ENCODE measurements at places on chromosomes 2 and 18.

DNA sequence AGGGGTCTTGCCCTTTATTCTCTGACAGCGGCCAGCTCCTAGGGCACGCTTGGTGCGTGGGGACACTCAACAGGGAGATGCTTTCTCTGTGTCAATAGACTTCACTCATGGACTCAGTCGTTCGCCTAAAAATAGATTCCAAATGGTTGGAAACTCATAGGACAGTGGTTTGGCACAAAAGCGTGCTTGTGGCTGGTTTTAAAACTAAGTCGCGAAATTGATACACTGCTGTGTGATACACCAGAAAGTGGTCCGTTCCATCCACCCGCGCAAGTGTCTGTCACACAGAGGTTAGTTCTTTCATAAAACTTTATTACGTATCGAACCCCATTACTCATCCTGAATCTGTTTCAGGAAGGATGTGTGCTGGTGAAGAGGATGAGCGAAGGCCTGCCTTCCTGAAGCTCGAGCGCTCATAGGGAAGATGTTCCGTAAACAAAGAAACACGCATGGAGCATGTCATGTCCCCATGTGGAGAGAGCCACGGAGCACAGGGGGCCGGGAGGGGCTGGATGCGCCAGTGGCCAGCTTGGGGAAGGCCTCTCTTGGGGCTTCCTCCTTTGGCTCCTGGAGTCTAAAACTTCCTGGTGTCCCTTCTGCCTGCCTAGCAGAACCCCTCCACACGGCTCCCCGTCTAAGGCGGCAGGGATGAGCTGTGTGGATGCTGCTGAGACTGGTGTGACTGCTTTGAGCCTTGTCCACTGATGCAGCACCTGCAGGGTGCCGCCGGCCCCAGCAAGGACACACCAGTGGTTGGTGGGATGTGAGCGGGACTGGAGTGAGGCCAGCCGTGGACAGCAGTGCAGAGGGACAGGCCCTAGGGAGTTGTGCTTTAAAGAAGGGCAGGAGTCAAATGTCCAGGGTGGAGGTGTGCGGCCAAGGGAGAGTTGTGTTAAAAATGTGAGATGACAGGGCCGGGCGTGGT, 207.2 kb downstream of the GBX2 start:
- no peak for DNase-seq

DNA sequence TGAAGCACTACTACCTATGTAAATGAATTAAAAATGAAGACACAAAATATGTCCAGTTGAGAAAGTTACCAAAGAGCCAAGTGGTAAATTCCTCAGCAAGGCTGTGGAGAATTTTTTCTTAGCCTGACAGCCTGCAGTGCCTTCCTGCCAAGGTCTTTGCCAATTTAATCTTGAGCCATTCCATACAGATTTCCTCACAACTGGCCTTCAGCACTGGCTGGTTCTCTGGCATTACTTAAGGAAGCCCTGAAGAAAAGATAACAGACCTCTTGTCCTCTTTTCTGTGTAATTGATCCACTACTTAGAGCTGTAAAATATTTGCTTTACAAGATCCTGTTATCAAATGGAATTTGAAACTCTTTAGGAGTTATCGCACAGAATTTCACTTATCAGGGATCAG, 334.2 kb upstream of the LRRTM1 start:
- DNase-seq: no peak

- DNase-seq: no peak
These were observed 14.5 kb downstream of the TMEM247 start for GRCh38 chr2:46493971-46494250.

GRCh38 chr2:37816036-37816435, 109.1 kb upstream of the RMDN2 start:
- no peak for DNase-seq

DNA sequence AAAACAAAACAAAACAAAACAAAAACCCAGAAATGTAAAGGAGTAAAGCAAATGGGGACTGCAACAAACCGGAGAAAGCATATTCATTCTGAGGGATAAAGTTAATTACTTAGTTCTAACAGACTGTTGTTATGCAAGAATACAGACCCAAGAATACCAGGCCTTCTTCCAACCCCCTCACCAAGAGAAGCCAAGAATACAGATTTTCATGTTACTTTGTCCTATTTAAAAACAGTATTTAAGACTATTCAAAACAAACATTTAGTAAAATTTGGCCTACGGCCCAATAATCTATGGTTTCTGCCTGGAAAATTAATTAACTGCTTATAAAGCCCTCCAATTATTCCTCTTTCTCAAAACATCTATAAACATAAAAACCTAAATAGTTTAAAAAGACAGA, 91.4 kb downstream of the USP34 start:
- DNase-seq: no peak

GRCh38 chr18:53946594-53946993, 277.9 kb downstream of the MBD2 start:
- DNase-seq: no peak

DNA sequence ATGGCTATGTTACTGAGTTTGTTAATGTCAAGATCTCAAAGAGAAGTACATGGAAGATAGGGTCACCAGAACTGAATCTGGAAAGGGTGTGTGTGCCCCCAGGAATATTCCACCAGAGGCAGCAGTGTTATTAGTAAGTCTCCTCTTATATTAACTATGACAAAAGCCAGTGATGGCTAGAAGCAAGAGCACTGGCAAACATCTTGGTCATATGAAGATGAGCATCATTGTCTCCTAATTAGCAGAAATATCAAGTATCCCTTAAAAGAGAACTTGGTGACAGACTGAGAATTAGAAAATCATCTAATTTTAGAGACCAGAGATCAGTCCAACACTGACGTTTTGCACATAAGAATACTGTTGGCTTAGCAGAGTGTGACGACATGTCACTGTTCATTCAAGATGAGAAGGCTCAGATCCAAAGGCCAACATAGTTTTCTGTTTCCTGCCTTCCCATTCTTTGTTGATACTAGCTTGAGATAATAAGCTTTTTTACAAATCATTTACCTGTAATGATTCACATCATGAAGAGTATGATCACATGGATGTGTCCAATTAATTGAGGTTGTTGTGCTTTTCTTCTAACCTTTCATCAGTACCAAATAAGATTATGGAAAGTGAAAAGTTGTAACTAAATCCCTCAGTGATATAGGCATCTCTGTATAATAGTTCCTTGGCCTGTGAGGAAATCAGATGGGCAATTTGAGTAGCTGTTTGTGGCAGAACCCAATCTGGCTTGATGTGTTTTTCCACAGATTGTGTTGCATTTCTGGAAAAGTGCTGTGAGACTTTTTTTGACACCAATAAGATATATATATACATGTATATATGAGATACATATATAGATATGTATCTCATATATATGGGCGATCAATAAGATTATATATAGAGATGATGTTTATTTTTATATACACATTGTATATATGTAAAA, 44.5 kb downstream of the MAPRE2 start:
- DNase-seq: no peak

DNA sequence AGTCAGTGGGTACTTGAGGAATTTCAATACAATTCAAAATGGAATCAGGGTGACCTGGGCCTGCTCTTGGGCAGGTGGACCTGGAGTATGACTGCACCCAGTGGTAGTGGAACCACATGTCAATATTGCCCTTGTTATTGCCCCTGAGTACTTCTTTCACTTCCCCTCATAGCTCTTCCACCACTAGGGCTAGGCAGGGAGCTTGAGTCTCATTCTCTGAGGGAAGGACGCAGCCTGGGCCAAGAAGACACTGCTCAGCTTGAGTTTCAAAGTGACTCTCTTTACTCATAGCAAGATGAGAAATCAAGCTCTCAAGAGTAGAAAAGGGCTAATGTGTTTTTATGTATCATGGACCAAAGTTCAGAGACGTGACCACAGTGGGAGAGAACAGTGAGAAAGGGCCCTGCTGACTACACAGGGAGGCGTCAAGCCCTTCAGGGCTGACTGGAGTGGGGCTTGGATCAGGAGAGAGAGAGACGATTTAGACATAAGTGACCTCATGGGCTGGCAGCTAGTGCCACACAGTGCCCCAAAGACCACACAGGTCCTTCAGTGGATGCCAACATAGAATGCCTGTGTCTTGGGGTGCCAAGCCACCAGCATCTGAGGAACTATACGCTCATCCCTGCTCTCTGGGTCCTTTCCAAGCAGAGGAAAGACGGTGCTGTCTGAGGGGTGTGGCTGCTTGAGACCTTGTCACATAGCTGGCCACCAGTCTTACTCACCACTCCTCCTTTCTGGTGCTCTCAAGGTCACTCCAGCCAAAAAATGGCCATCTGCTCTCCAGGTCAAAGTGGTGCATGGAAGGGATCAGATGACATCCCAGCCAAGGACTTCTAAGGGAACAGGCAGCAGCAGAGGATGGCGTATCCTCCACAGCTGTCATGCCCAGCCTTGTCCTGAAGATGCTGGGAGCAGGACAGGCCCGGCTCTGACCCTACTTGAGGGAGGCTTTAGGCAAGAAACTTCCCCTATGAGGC, 13.0 kb downstream of the PTMA start:
- DNase-seq: no peak

DNA sequence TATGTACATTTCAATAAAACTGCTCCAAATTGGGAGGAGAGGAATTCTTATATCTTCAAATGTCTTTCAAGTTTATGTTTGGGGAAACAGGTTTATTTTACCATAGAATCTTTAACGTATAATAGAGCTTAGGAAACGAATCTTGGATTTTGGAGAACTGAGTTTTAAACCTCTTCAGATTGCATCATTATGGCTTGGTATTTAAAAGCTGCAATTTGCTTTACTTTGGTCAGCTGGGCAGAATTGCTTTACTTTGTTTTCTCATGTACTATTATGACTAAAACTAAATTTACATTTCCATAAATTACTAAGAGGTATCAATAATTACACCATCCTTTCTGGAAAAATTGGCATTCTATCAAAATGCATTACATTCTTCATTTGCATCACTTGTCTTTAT, 54.6 kb downstream of the BAZ2B start:
- no peak for DNase-seq

DNA sequence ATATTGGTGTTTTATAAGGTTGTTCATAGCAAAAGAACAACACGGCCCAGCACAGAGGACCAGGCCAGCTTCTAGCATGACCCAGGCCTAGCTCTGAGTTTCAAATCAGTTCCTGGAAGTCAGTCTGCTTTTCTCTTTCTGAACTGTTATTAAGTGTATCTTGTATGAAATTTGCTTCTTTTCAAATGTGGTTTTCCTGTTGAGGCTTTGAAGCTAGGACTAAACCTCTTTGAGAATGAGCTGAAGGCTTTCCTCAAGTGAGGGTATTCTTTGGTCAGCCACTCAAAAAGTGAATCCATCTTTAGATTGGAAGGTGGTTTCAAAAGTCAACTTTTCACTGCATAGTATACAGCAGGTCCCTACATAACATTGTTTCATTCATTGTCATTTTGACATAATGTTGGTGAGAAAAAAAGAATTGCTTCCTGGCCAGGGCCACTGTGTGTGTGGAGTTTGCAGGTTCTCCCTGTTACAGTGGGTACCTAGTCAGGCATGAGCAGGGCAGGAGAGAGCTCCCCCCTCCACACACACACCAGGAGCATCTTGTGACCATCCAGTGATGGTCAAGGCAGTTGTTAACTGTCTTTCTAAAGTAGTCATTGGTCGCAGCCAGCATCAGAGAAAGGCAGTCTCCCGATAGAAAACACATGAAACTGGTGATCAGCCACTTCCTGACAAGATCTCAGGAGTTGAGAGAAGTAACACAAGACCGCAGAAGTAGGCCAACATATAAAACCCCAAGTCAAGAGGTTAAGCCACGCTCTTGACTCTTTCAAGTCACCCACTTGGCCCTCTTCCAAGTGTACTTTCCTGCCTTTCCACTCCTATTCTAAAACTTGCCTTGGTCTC, 6.7 kb upstream of the ACAA2 start:
- no peak for DNase-seq

DNA sequence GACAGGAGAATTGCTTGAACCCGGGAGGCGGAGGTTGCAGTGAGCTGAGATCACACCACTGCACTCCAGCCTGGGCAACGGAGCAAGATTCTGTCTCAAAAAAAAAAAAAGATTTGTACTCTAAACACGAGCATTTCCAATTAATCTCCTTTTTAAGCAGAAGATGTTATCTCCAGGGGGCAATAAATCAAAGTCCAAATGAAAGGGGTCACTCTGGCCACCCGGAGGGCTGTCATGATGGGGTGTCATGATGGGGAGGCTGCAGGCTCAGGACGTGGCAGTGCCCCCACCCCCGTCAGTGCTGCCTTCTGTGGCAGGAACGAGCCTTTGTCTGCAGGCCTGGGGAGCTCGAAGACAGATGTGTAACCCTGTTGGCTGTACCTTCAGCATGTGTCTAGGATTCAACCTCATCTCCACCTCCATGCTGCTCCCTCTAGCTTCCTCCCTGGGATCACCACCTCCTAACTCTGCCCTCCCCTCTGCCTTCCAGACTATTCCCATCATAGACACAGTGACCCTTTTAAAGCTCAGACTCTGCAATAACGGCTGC, 76.9 kb upstream of the YWHAQ start:
- no peak for DNase-seq

- DNase-seq: peak; percentile 40
These were observed 17.8 kb upstream of the SCLY start for GRCh38 chr2:238042849-238043584.

DNA sequence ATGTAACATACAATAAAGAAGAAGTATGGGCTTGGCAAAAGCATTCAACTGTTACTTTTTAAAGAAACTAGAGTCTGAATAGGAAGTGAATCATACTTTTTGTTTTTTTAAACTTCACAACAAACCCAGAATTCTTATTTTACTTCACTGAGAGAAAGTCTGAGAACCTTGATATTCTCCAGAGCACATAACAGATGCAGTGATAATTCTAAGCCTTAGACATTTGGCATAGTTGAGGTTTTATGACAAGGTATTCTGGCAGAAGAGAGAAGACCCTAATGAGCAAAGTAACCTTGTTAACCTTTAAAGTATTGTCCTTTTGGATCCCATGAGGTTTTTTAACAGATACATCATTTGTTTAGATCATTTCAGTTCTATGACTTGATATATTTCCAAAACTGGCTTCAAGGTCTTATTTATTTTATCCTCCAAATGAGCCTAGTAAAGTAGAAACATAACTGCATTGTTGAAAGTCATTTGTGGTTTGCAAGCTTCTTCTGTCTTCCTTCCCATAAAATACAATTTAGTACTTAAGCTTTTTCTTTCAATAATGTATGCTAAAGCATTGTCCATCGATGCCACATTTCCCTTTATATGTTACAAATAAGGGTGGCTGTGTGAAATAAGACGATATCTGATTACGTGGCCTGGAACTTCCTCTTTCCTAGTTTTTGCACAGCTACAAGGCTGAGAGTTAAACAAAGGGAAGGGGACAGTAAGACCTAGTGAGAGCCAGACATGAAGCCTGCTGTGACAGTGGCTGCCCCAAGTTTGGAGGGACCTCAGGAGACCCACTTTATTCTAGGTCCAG, 86.1 kb upstream of the ITPRID2 start:
- DNase-seq: peak; percentile 71

GRCh38 chr2:227504700-227505099, 32.7 kb downstream of the AGFG1 start:
- DNase-seq: no peak

GRCh38 chr2:5365871-5366461, 326.2 kb upstream of the SOX11 start:
- peak; percentile 64 for DNase-seq
